AML-193 (cell line): ENCODE measurements at places on chromosomes 2 and 18.

DNA sequence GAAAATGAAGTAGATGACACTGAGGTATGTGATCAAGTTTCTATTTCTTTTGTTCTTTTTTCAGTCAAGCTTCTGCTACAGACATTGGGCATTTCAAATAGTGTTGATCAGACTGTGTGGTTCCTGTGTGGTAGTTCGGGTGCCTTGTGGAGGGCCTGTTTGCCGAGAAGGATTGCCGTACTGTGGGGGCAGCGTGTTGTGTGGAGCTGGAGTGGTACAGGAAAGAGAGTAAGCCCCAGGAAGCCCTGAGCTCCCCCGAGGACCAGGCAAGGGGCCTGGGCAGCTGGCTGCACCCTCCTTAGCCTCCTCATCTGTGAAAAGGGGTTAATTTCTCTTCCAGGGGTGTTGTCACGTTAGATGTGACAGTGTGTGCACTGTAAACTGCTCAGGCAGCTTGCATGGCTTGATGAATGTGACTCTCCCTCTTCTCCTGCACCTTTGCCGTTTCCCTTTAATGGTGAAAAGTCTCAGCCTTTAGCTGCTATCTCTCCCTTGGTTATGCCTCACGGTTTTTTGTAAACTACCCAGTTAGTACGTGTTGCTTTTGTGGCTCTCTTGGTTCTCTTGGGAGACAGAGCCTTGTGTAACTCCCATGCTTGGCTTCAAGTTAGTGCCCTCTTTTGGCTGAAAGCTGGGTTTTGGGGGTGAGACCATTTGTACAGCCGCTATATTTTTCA, 19.5 kb downstream of the C2orf74 start:
- no peak for DNase-seq

DNA sequence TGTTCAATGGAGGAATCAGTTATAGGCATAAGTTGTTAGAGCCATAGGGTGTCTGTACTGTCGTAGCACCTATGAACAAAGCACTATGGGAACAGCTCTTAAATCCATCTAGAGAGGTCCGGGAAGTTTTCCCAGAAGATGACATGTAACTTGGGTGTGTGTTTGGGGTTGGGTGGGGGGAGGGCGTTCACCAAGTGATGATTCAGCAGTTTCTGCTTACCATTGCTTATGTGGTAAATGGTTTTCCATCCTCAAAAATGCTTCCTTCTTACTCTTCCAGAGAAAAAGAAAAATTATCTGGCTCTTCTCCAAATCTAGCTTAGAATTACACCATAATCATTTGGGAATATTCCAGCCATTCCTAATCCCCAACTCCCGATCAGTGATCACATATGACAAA, 361.1 kb upstream of the ZNF521 start:
- no peak for DNase-seq

DNA sequence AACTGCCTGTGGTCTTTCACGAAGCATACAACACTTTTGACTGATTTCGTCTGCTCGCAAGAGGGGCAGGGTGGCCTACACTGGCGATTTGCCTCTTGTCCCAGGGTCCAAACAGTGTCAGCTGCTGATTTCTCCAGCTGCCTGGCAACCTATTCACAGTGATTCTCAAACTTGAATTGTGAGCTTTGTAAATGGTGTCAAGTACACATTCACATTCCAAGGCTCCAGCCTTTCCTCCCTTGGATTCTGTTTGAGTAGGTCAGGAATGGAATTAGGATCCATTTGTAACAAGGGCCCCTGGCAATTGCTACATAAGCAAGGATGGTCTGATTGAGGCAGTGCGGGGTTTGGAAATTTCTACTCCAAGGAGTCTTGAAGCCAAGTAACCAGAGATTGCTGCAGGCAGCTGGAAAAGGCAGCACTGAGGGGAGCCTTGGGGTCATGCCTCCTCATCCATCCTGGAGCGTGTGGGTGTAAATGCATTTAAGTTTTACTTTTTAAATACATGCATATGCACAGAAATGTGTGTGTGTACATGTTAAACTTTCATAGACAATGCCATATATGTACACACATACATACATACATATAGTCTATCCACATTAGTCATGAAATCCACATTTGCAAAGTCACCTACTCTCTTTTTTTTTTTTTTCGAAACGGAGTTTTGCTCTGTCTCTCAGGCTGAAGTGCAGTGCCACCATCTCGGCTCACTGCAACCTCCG, 86.8 kb upstream of the UXS1 start:
- DNase-seq: no peak

- no peak for DNase-seq
Observed at GRCh38 chr2:217954971-217955740, 47.6 kb downstream of the TNS1 start.

DNA sequence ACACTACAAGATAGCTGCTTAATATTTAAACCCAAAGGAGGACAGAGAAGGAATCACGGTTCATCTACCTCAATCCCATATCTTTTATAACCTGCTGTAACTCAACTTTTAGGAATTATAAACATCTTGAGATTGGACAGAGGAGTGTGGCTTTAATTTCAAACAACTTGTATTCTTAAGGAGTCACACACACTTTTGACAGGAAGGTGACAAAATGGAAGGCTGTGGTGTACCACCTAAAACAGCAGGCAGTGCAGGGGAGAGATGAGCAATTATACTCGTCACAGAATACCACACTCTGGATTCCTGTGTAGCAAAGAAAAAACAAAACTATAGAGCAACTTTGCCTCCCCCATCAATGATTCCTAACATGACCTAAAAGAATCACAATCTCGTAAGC, 194.8 kb downstream of the ZEB2 start:
- DNase-seq: no peak

- DNase-seq: no peak
Observed at GRCh38 chr2:44053052-44053451, 57.3 kb upstream of the LRPPRC start.

- no peak for DNase-seq
Observed at GRCh38 chr2:159711562-159712142, 654 bp upstream of the MARCHF7 start.

GRCh38 chr2:215917953-215918620, 95.3 kb downstream of the MREG start:
- no peak for DNase-seq

DNA sequence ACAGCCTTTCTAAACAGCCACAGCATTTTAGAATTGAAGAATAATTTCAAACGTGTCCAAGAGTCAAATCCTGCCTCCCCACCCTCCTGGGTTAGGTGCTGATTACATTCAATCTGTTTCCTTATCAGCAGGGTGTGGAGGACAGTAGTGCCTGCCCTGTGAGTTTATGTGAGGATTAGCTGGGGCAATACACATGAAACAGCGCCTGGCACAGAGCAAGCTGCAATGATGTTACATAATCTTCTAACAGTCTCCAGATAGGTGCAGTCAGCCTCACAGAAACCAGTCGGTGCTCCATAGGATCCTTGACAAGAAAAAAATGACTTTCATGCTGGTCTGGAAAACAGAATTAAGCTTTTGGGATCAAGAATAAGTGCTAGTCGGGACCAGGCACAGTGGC, 91.7 kb upstream of the ITGA6 start:
- no peak for DNase-seq

DNA sequence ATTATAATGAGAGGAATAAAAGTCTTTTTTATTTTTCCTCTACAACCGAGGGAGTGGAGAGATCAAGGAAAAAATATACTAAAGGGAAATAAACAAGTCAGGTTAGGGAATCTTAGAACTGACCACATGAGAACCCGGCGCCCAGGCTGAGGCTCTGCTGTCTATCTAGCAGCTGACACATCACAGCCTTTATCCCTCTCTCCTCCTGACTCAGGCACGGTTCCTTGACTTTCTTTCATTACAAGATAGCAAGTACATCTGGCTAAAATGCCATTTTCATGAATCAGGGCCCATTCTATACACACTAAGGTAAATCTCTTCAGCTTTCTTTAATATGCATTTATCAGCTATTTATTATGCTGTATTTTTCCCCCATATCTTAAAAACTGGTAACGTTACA, 296.0 kb downstream of the TMX3 start:
- DNase-seq: no peak

GRCh38 chr2:55896633-55897032, 26.9 kb downstream of the EFEMP1 start:
- no peak for DNase-seq

DNA sequence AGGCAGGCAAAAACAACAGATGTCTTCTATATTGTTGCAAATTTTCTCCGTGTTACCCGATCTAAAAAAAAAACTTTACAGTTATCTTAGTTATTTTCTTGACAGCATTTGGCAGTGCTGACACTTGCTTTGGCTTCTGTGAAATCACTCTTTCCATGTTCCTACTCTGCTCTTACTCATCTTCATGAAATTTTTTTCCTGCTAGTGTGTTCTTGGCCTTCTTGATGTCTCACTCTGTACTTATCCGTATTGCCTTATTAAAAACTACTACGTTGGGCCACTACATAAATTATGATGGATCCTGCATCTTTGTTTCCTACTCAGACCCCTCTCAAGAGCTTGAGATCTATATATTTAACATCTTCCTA, 134.4 kb downstream of the IKZF2 start:
- DNase-seq: no peak

DNA sequence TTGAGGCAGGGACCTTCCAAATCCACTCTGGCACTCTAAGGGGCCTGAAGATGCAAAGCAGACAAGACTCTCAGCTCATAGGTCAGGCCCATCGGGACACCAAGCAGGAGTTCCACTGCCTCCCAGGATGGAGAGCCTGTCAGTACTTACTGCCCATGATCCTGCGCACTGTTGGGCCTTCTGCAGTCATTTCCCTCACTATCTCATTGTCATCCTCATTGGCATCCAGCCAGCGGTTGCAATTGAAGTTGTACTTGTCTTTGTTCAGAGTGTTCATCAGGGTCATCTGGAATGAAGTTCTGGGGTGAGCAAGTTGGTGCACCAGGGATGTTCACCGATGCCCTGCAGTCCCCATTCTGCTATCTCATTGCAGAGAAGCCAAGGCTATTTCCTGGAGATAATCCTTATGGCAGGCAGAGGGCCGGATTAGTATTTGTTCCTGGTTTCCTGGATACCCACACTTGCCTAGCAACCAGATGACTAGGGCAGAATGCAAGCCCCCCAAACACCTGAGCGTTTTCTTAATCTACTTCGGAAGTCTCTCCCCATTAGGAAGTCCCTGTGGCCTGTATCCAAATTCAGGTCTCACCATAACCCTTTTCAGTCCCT, 65.1 kb downstream of the LOXHD1 start:
- no peak for DNase-seq

- DNase-seq: no peak
Observed at GRCh38 chr2:84924173-84925106, 19.0 kb downstream of the TMSB10 start.

DNA sequence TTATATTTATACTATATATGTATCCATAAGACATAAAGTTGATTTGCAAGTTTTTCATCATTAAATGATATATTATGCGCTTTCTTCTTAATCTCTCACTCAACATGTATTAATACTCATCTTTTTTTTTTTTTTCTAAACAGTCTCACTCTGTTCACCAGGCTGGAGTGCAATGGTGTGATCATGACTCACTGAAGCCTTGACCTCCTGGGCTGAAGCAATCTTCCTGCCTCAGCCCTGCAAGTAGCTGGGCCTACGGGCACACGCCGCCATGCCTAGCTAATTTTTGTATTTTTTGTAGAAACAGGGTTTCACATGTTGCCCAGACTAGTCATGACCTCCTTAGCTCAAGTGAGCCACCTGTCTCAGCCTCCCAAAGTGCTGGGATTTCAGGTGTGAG, 51.4 kb upstream of the MAP4K3 start:
- DNase-seq: peak; percentile 19

DNA sequence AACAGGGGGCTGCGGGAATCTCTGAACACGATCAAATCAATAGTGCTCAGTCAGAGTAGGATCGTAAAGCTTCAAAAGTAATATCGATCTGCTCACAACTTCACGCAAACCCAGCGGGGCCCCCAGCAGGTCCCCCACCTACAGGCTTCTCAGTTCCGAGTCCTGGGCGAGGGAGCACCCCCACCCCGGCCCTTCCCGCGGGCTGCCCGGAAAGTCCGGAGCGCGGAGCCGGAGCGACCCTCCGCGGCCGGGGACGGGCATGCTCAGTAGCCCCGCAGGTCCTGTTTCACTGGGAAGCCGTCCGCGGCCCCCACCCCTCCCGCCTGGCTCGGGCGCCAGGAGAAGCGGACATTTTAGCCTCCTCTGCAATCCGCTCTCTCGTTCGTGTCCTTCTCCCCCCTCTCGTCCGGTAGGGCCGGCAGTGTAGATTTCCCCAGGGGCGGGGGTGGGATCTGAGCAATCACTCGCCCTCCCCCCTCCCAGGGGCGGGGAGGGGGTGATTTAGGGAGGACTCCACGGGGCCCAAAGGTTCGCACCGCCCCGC, 3.3 kb upstream of the SPRED2 start:
- peak; percentile 61 for DNase-seq

DNA sequence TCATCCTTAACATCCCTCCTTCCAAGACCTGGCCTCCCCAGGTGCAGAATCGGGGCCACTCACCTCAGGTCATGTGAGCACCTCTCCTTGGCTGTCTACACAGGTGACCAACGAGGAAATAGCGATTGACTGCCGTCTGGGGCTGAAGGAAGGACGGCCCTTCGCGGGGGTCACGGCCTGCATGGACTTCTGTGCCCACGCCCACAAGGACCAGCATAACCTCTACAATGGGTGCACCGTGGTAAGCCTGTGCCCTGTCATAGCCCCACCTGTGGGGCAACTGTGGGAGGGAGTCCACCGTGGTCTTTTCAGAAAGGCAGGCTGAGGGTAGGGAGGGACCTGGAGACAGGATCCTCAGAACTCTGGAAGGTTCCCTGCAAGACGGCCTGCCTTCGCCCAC, 54.3 kb downstream of the BOLA3 start:
- DNase-seq: no peak

GRCh38 chr2:3970791-3971651, 267.6 kb downstream of the DCDC2C start:
- no peak for DNase-seq

DNA sequence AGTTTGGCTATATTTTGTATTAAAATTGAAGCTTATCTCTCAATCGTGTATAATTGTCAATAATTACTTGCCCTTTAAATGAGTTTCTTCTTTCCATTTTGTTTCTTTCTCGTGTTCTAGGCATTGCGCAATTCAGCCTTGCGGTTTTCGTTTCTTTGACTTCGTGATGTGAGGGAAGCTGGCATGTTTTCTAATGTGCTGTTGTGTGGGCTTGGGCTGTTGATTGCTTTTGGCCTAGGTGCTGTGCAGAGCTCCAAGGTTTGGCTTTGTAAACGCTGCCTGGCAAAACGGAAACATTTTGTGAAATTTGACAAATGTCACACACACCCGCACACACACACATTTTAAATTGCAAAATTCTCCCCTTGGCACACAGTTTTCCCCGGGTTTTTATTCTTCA, 242.6 kb upstream of the TCF4 start:
- DNase-seq: peak; percentile 76

DNA sequence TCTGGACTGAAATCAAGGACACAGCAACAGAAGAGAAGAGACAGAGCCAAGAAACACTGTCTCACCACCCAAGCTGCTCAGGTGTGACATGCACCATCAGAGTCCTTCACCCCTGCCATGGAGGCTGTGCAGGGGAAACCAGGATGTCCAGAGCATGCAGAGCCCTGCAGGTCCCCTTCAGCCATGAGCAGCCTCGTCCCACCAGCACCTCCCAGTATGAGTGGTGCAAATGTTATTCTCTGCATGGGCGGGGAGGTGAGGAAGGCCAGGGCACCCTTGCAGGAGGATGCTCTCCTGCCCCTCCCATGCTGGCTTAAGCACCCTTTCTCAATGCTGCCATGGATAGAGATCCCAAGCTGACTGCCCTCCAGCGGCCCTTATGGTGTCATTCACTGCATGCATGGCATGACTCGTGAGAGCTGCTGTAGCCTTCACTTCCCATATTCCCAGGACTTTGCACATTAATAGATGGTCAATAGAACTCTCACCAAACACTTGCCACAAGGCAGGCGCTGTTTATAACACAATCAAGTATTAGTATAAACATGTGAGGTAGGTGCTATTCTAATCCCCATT, 171.0 kb downstream of the ANAPC1 start:
- no peak for DNase-seq

- DNase-seq: no peak
Observed at GRCh38 chr2:175097297-175097696, 70.7 kb downstream of the ATF2 start.
